SJSA1 (cell line): ENCODE measurements at places on chromosomes 7 and 10. TPM values are rescaled to one million over a fixed set of nuclear protein-coding genes. Genes with fewer than 3 reads are reported as not detected.

GRCh38 chr10:119613741-119614140 lies 17.0 kb upstream of the TIAL1 start:
- DNase-seq, result peak; percentile 14

- no peak for DNase-seq
Observed at GRCh38 chr10:24118246-24118645, 90.7 kb upstream of the KIAA1217 start.

GRCh38 chr7:17937506-17938120 lies 2.7 kb downstream of the SNX13 start:
- no peak for DNase-seq

GRCh38 chr7:39681887-39682441 lies 58.6 kb downstream of the RALA start:
- no peak for DNase-seq

- DNase-seq, result no peak
Observed at GRCh38 chr7:133024596-133024995, 57.3 kb downstream of the CHCHD3 start.

GRCh38 chr10:79405995-79406515 lies 39.4 kb downstream of the ZCCHC24 start:
- no peak for DNase-seq

Gene SLC13A1
- 0.09 and 0.84 TPM in 2 replicates for total RNA-seq

Gene OR2A5
- total RNA-seq, result not detected in 2 replicates

Gene ARHGAP22
- total RNA-seq, result 0.53 TPM in 1 of 2 replicates, not detected in the other
